Stimulated activated CD4-positive, alpha-beta T cell treated with anti-CD3 and anti-CD28 coated beads, Interleukin-4, amount 100 ng/mL, for 4 hours (primary cell): ENCODE measurements at places on chromosomes 7 and 10.

DNA sequence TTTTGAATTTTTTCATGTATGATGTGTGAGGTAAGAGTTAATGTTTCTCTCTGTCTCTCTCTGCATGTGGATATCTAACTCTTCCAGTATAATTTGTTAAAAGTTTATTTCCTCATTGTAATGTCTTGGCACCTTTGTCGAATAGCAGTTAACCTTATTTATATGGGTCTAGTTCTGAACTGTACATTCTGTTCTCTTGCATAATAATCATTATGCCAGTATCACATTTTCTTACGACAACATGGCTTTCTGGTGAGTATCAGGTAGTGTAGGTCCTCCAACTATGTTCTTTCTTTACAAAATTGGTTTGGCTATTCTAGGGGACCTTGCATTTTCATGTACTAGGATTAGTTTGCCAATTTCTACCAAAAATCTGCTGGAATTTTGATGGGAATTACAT is 337.0 kb upstream of the FZD8 start:
- DNase-seq: no peak

DNA sequence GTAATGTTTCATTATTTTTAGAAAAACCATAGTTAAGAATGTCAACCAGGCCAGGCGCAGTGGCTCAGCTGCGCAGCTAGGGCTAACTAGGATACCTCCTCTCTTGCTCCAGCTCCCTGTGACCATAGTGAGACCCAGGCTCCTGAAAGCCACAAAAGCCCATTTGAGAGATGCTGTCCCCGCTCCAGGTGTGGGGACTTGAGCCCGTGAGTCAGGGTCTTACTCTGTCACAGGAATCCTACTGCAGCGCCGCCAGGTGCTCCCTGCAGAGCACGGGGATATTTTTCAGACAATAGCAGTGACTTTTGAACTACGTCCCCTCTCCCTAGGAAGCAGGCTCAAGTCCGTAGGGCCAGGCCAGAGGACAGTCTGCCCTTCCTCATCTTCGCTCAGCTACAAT is 75.6 kb upstream of the NRBF2 start:
- no peak for DNase-seq

DNA sequence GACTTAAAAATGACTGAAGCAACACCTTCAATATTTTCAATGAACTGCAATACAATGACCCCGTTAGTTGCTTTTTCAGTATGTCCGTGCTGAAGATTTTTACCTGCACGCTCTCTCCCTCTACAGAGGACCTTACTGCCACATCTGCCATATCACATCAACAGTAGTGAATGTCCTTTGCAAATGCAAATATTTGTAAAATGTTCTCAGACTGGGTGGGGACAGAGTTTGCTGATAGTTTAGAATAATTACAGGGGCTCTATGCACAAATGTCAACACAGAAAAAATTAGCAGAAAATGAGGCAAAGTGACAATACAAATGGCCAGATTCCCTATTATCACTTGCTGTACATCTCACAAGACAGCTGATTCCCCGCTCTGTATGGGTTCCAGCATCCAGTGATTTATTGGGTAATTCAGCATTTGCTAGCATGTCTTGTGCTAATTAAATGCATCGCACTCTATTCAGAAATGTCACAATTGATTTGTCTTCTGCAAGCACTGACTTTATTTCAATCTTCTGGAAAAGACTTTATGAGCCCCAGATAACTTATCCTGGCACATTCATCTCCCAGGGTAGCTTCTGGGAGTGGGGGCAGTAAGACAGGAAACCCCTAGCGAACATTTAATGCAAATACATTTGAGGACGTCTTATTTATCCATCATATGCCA is 69.1 kb upstream of the PTER start:
- no peak for DNase-seq

GRCh38 chr10:1627945-1628344 is 109.4 kb downstream of the ADARB2 start:
- DNase-seq: no peak

DNA sequence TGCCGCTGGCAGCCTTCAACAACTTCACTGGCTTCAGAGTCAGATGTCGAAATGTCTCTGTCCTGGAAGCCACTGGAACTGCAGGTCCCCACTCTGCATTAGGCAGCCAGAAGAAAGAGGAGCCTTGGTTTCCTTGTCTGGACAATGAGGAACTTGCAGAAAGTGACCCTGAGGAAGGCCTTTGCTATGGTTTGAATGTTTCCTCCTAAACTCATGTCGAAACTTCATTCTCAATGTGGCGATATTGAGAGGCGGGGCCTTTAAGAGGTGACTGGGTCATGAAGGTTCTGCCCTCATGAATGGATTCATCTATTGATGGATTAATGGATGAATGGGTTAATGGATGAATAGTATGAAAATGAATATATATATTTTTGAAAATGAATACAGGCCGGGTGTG is 61.6 kb upstream of the GPR26 start:
- DNase-seq: no peak

DNA sequence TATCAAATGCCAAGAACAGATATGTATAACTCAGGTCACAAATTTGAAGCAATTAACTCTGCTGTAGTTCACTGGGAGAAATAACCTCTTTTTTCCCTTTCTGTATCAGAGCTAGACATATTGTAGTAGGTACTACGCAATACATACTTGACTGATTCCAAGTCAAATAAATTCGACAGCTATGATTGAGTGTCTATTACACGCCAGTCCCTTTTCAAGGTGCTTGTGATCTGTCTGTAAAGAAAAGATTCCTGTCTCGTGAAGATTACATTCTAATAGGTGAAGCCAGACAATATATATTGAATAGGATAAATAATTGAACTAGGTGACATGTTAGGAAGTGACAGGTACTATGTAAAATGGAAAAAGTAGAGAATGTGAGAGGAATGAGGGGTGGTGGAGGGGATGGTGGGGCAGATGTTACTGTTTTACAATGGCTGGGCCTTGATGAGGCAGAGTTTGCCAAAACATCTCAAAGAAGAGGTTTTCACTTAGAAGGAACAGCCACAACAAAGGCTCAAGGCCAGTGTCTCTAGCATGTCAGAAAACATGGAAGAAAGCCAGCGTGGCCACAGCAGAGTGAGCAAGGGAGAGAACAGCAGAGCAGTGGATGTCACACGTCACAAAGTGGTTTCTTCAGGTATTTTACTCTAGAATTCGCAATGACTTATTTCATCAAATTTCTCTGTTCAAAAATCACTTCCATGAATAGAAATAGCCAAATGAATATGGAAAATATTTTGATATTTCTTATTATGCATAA is 282.6 kb upstream of the CACNA2D1 start:
- no peak for DNase-seq

DNA sequence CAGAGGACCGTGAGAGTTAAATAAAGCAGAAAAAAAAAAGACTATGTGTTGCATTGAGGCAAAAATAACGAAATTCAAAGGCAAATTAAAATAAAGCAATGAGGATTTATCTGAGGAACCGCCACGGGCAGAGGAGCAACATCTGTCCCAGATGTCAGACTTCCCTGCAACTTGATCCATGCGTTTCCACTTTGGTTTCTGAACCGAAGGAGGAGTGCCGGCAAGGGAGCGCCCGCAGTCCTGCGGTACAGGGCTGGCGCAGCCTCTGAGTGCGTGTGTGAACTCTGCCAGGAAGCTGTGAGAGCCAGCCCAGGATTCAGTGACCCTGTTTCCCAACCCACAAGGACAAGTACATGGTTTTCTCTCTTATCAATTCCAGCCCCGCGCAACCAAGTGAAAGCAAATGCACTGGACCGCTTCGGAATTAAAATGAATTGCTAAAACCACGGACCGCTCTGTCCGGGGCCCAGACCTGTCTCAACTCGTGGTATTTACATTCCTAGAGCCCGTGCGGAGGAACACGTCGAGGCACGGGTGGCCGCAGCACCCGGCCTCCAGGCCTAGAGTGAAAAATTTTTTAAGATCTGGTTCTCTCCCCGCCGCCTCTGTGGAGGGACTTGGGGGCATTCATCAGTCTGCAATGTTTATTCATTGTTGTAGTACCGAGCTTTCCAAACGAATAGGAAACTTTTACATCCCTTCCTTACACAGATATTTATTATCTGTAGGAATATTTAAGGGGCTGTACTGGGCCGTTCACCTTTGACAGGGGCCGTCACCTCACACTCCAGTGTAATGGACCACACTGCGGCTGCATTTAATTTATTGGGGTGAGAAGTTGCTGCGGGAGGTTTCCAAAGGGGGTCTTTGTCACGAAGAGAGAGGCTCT is 291.5 kb upstream of the NFE2L3 start:
- DNase-seq: no peak

- DNase-seq: no peak
Observed at GRCh38 chr10:19977097-19977521, 160.9 kb downstream of the PLXDC2 start.

- DNase-seq: no peak
Observed at GRCh38 chr7:136016649-136017395, 39.7 kb upstream of the MTPN start.

- no peak for DNase-seq
Observed at GRCh38 chr7:135247746-135248471, 14.3 kb downstream of the STRA8 start.

DNA sequence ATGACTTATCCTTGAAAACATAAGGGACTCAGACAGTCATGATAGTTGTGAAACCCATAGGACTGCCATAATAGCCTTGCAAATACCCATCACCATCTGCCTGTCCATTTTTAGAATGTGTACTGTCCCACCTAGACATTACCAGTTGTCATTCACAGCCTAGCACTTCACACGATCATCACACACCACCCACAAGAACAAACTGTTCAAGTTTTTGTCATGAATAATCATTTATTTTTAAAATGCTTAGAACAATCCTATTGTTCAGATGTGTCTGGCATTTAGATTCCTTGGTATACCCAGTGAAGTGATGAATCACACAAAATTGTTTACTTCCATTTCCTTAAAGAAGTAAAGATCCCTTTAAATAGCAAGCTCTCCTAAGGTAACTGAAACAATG is 46.6 kb downstream of the CCDC3 start:
- DNase-seq: no peak

GRCh38 chr7:147013825-147014224 is 897.2 kb downstream of the CNTNAP2 start:
- no peak for DNase-seq

- no peak for DNase-seq
Observed at GRCh38 chr7:40885503-40885902, 750.7 kb downstream of the SUGCT start.

DNA sequence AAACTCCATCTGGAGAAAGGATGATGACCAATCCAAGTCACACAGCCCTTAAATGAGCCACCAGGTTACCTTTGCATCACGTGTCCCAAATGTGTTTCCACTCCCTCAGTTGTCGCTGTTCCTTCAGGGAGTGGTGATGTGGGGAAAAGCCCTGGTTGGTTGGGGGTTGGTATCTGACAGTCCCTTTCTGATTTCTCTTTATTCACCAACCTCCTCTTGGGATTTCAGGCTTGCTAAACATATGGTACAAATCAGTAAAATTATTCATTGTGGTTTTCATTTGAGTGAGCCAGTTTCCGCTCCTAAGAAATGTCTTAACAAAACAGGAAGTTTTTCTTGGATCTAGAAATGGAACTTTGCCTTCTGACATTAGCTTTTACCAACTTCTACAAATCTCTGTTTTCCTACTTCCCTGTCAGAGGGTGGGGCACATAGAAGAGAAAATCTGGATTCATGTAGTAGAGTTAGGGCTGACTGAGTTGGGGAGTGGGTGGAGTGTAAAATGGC is 40.0 kb upstream of the KMT2E start:
- DNase-seq: no peak

GRCh38 chr10:127398140-127398970 is 150.8 kb upstream of the NPS start:
- no peak for DNase-seq

DNA sequence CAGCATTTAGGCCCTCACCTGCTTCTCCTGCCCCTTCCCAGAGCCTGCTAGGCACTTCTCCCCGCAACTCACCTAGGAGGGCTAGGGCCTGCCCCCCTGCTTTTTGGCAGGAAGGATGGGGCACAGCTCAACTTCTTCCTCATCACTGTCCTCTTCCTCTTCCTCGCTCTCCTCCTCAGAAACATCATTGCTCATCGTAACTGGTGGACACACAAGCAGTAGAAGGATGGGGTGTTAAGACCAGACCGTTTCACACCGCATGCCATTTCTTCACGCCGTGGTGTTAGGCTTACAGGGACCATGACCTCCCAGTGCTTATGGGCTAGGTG is 1.6 kb downstream of the NPM3 start:
- no peak for DNase-seq

DNA sequence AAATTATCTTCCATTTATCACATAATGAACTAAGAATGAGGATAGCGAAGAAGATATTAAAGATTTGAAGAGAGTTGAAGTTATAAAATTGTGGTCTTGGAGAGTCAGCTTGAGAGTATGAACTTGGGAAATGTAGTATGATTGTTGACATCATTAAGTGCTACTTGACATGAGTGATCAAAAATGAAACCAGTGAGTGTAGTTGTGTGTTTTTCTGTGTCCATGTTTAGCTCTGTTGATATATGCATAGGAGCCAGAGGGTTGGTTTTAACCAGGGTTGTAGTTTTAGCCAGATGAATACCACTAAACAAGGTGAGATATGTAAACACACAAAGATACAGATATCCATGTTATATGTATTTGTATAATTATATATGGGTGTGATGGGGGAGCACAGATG is 6.2 kb downstream of the TMEM106B start:
- DNase-seq: no peak

DNA sequence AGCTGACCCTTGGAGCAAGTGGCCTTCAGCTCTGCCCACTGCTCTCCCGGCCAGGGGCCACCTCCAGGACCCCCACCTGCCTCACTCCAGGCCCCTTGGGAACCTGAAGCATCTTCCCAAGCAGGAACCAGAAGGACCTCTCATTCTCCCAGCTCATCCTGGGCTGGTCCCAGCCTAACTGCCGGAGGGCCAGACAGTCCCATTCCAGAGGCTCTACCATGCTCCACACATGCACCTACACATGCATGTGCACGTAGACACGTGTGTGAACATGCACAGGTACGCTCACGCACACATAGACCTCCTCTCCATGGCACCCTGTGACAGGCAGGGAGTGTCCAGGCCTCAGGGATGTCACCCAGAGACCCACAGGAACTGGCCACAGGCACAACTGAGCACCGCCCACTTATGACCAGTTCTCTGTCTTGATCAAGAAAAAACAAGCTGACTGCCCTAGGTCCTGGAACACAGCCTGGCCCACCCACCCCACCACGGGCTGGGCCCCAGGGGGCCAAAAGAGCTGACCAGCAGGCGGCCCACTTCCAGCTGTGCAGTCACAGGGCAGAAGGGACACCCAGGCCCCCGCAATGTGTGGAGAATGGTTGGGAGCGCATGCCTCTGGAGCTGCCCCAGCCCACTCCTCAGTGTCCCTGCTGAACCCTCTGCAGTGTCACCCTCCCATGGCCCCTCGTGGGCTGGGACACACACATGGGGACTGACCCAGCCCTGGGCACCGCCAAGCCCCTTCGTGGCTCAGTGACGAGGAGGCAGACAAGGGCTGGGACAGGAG is 43.4 kb downstream of the CAMK2B start:
- no peak for DNase-seq
